NCI-H146 (cell line): ENCODE measurements at places on chromosomes 12 and 14.
A peak's percentile ranks its signal among the peaks of the same experiment; 100 is the strongest.

- no peak for DNase-seq
Observed at GRCh38 chr14:50964683-50965390, 20.6 kb upstream of the PYGL start.

DNA sequence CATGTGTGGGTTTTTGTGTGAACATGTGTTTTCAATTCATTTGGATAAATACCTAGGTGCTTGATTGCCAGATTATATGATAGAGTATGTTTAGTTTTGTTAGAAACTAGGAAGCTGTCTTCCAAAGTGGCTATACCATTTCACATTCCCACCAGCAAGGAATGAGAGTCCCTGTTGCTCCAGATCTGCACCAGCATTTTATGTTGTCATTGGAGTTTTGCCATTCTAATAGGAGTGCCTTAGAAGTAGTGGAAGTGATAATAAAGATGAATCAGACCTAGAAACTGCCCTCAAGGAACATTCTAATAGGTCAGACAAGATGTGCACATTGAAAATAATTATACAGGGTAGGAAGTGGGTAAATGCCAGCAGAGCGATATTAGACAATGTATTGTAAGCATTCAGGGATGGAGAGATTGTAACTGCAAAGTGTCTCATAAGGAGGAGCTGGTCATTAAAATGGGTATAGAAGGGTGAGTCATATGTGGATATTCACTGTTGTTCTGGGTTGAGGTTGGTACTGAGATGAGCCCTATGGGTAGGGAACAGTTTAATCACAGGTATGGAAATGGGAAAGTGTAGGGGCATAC is 71.4 kb downstream of the MNAT1 start:
- no peak for DNase-seq

- no peak for DNase-seq
Observed at GRCh38 chr12:88181881-88182280, 39.8 kb downstream of the TMTC3 start.

GRCh38 chr12:7638064-7638759 is 27.5 kb downstream of the APOBEC1 start:
- no peak for DNase-seq

DNA sequence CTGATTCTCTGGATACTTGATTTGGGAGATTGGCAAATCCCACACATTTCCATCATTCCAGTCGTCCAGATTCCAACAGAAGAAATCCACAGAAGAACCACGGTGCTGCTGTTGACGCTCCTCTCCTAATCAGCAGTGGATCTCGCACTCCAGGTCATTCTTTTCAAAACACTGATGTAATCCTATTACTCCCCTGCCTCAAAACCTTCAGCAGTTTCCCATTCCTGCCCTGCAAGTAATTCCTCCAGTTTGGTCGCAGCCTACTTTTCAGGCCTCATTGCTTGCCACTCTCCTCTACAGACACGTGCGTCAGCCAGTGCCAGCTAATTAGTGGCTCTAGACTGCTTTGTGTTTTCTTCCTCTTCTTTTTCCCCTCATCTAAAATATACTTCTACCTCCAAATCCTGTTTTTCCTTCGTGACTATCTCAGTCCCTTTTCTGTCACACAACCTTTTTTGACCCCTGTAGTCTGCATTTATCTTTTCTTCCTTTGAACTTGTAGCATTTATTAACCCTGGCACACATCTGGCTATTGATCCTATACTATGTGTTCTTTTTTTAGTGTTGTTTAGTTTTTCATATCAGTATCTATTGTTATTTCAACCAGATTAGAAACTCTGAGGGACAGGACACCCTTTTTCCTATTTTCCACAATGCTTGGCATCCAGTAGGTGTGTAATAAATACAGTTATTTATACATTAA is 36.8 kb downstream of the PRORP start:
- no peak for DNase-seq

- peak; percentile 22 for DNase-seq
Observed at GRCh38 chr14:91996948-91997371, 42.9 kb downstream of the TRIP11 start.

- no peak for DNase-seq
Observed at GRCh38 chr12:77888611-77889010, 57.9 kb downstream of the NAV3 start.

- no peak for DNase-seq
Observed at GRCh38 chr14:30267141-30267540, 291.8 kb upstream of the G2E3 start.

DNA sequence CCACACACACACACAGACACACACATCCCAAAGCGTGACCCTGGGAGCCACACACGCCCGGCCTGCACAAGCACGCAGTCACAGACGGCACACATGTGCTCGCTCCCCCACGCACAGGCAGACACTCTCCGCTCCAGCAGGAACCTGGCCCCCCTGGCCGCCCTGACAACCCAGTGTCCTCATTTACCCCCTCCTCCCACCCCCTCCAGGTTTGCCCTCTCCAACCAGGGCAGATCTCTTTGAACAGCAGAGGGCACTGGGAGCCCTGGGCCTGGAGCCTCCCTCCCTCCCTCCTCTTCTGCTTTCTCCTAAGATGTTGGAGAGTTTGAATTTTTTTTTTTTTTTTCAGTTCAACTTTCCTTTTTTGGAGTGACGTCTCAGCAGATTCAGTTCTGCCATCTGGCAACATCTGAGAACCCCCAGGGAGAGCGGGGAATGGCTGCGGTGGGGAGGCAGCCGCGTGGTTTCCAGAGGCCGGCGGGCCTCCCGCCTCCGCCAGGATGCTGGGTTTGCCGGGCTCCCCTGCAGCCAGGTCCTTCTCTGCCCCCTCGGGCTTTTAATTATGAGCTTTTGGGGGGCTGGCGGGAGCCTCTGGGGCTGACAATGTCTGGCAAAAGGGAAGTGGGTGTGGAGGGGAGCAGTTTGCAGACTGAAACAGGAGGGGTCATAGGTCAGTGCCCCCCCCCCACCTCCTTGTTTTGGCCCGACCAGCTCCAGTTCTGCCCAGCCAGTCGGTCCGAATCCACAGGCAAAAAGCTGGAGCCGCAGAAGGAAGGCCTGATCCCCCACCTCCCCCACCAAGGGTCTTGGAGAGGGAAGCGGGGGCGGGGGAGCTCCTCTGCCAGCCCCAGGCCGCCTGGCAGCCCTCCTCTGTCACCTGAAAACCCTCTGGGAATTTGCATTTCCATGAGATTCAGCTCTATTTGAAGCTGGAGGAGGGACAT is 1.3 kb upstream of the NCOR2 start:
- peak; percentile 22 for DNase-seq

GRCh38 chr12:44223736-44224135 is 387.9 kb downstream of the TMEM117 start:
- no peak for DNase-seq

GRCh38 chr12:54719691-54720090 is 71.5 kb upstream of the DCD start:
- no peak for DNase-seq

DNA sequence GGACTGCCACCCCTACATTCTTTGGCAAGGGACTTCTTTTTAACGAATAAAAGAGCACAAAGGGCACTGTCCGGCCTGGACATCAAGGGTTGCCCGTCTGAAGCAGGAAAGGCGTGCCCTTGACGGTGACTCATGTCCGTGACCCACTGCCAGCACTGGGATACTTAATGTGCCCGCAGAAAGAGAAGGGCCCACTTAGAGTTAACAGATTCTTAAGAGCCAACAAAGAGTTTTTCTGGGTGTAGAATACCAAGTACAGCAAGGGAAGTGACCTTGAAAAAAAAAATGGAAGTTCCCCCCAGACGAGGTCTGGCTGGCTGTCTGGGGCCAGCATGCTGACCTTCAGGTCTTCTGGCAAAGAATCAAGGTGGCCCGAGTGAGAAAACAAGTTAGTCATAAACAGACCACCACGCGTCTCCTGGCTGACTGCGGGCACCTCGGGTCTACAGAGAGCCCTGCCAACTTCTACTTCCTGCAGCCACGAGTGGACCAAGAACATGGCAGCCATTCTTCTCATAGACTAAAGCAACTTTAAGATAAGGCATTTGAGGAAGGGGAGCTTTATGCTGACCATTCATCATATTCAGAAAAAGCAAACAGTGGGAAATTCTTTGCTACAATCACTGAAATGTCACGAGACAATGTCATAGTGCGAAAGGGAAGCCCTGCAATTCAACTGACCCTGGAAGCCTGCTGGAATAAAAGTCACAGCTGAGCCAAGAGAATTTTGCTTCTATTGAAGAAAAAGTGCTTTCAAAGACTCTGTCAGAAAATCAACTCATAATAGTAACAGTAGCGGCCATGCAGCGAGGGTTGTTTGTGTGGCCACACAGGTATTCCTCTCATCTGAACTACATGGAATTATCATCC is 10.5 kb upstream of the SELPLG start:
- DNase-seq = no peak

DNA sequence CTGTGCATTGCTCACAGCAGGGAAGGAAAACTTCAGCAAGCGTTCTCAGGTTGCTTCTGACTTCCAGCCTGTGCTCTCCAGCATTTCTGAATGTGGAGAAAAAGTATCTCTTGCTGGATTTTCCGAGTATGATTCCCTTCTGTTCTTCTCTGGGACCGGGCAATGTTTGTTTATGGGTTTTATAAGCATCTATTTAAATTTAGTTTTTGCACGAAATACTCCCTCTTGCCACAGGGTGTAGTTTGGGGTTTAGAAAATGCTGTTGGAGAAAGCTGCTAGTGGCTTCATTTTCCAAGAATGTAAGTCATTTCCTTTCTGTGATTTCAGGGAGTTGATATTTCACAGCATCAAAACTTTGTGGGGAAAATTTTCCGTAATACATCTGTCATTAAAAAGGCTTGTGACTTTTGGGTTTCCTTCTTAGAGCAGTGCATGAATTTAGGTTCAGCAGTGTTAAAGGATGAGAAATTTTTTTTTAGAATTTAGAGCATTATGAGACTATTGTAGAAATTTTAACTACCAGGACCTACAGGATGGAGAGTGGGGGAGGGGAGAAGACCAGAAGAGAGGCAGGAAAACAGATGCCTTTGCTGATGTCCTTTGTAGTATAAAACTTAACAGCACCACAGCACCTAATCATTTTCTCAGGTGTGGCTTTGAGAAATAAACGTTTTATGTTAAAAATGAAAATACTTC is 1.5 kb downstream of the FRMD6 start:
- DNase-seq = no peak

DNA sequence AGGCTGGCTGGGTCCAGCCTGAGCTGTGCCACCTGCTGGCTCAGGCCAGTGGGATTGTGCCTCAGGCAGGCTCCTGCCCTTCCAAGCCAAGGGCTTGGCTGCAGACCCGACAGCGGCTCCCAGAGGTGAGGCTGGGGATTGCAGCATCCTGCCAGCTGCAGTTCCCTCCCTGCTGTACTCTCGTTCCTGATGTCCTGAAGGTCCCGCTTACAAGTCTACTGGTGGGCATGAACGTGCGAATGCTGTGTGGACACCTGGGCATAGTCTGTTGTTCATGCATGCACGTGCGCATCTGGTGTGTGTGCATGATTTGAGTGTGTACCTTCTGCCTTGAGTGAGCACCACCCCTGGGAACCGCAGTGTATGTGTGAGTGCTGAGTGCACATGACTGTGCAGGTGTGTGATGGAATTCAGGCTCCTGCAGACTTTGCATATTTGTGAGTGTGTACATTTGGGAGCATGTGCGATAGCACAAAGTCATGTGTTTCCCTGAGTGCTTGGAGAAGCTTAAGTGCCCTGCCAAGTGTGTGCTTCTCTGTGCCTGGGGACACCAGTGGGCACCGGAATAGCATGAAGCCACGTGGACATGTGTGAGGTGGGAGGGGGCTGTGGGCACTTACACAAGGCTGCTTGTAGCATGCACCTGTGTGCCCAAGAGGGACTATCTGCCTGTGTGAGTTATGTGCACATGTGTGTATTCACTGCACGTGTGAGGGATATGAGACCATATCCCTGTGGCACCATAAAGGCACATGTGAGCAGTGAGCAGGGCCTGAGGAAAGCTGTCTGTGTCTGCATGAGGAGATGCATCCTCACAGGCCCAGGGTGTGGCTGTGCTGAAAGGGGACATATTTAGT is 19.3 kb upstream of the KRT7 start:
- peak; percentile 92 for DNase-seq

DNA sequence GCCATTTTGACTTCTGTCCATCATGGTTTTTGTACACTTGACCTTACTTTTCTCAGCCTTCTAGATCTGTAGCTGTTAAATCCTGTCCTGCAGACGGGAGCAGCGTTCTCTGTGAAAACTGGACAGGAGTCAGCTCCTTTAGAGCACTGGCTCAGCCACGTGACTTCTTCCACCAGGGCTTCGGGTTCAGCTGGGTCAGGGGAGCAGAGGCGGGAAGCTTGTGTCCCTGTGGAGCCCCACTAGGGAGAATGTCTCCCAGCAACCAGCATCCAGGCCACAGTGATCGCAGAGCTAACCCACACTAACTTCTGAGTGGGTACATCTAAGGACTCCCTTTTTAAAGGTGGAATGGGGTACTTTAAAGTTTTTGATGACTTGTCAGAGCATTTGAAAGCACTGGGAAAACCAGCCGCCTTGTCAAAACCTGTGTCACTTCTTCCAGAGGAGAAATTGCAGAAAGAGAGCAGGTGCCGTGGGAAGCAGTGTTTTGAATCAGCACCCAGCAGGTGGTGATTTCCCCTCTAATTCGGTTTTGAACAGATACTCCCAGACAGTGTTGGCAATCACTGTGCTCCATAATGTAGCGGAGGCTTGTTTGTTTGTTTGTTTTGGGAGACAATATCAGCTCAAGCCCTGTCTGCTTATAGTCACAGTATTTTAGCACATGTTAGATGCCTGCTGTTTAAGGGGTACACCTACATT is 17.9 kb downstream of the DERA start:
- peak; percentile 60 for DNase-seq

DNA sequence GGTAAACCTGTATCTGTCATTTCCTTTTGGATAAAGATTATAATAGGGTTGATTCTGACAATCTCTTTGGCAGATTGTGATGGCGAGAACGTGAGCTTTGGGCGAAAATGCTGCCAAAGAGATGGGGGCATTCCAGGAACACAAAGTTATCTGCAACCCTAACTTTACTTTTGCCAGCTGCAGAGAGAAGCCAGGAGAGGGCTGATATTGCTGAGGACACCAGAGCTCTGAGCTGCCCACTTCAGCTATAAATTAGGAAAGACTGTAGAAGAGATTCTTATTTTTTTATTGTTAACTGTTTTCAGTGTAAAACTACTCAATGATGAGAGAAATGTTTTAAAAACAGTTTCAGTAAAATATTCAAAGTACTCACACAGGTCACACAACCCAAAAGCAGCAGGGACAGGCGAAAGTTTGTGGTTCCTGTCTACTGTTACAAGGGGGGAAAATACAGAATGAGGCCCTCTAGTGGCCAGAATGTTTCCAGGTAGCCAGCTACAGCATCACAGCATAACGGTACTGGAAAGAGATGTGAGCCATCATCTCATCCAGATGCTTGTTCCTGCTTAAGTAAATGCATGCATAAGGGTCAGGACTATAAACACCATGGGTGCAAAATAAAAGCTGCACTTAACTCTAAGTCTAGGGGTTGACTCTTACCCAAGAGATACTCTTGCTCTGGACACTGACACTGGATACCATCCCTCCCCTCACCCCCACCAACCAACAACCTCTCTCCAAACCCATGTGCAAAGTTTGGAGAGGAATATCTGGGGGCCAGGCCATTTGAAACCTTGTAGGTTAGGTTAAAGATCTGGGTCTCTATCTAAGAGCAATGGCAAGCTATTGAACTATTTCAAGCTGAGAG is 498.4 kb downstream of the RMST start:
- DNase-seq = peak; percentile 18
